ENCODE measurements at places on chromosomes 13 and 19.

DNA sequence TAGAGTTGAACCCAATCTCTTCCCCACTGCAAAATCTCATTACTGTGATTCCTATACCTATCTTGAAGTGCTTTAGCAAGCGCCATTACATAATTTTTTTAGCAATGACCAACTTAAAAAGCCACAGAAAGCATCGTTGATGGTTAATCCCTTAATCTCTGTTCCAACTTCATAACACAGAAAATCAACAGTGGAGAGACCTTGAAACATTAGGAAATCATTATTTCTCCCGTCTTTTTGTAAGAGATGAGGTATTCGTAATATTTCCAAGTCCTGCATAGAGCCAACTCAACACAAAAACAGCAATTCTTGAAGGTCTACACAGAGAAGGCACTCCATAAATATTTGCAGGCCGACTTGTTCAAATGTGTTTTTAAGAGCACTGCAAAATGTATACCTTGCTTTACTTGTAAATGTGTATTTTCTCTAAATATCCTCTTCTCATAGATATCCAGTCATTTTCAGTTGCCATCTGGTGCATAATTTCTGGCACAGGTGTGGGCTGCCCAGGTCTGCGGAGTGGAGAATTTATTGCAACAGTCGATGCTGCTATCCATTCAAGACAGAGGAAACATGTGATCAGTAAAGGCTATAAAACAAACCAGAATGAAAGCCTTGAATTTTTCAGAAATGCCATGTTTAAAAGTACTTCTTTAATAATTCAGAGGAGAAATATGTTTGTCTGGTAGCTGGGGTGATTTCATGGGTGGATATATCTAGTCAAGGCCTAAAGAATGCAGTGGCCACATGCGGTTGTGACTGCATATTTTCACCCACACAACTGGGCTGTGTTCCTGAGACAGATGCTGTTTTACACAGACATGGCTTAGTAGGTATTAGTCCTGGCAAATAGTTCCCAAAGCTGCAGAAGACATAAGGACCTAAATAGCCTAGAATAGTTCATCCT is 234.3 kb upstream of the STARD13 start:
- DNase-seq = no peak

GRCh38 chr19:57576661-57577060 is 2.0 kb downstream of the ZNF416 start:
- DNase-seq = no peak

GRCh38 chr19:8342316-8342683 is 762 bp downstream of the KANK3 start:
- no peak for DNase-seq

- DNase-seq = no peak
Measured at GRCh38 chr19:12656899-12657571, 9.5 kb downstream of the MAN2B1 start.

DNA sequence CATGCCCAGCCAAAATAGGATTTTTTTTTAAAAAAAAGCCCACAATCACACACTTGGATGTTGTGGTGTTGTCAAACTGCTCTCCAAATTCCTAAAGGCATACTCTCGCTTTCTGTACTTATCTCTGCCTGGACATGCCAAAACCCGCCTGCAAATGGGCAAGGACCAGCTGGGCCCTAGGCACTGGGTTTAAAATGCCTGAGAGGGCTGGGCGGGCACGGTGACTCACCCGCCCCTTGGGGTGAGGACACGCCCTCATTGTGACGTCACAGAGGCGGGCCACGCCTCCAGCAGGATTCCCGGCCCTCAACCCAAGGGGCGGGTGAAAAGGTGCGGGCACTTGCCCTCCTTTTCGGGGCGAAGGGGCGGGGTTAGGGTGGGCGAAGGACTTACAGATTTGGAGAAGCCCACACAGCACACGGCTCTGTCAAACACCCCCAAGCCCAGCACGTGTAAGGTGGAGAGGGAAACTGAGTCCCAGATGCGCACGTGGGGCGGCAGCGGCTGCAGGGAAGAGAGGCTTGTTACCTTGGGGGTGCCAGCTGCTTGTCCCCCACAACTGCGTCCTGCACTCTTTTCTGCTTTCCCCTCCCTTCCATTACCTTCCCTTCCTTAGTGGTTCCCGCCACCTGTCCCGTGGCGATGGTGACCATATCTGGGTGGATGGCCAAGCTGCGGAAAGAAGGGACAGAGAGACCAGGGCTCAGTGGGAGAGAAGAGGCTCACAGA is 6.6 kb downstream of the EML2 start:
- DNase-seq = peak; percentile 90

- no peak for DNase-seq
Measured at GRCh38 chr19:18768046-18768771, 22.9 kb downstream of the COMP start.

DNA sequence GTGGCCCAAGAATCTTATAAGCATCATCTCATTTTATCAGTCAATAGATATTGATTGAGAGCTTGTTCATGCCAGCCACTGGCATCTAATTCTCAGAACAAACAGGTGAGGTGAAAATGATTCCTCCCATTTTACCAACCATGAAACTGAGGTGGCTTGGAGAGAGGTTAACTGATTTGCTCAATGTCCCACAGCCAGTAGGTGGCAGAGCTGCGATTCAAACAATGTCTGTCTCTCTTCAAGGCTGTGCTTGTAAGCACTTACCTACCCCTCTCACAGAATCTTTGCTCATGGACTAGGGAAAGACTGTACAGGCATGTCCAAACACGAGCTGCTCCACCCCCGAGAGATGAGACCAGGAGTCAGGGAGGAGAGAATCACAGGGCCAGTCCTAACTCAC is 21.5 kb upstream of the GSX1 start:
- no peak for DNase-seq

DNA sequence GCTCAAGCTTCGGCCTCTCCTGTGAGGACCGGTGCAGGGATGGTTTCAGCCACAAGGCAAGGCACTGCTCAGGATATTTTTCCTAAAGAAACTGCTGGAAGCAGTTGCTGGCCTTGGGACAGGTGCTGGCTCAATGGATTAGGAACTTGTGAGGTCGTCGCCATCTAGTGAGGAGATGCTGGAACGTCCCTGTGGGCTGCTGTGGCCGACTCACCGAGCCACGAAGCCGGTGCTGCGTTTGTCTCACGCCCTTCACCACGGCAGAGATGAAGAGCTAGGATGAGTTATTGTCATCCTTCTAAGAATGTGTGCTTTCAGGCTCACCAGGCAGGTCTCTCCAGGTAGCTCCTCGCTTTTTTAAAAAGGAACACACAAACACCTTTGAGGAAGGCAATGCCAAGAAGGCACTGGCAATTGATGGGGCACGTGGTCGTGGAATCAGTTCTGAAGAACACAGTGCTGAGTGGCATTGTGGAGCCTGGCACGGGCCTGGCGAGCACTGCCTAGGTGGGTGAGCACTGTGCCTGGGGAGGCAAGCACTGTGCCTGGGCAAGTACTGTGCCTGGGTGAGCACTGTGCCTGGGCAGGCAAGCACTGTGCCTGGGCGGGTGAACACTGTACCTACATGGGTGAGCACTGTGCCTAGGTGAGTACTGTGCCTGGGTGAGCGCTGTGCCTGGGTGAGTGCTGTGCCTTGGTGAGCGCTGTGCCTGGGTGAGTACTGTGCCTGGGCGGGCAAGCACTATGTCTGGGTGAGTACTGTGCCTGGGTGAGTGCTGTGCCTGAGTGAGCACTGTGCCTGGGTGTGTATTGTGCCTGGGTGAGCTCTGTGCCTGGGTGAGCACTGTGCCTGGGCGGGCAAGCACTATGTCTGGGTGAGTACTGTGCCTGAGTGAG is 140.4 kb downstream of the TEX29 start:
- no peak for DNase-seq

- DNase-seq = no peak
Measured at GRCh38 chr19:55223291-55224037, 5.1 kb downstream of the TMEM86B start.

- no peak for DNase-seq
Measured at GRCh38 chr13:51916962-51917361, 55.2 kb downstream of the CCDC70 start.
